Fibroblast of villous mesenchyme (primary cell): ENCODE measurements at places on chromosomes 16 and 17. TPM values are rescaled to one million over a fixed set of nuclear protein-coding genes. Genes with fewer than 3 reads are reported as not detected.

KCNH6 gene
- total RNA-seq, result under 0.01 TPM in 1 of 2 replicates, not detected in the other

SCO1 gene
- 17.3 and 38.3 TPM in 2 replicates for total RNA-seq

CD300LF gene
- total RNA-seq, result not detected in 2 replicates

KRT9 gene
- total RNA-seq, result not detected in 2 replicates

TUBD1 gene
- 4.2 and 6.5 TPM in 2 replicates for total RNA-seq

COPS3 gene
- 82.8 and 93.7 TPM in 2 replicates for total RNA-seq

ADAMTS18 gene
- not detected in 2 replicates for total RNA-seq

PLA2G10 gene
- not detected in 2 replicates for total RNA-seq

CCL14 gene
- total RNA-seq, result not detected in 2 replicates

ALOX12 gene
- under 0.01 TPM in 1 of 2 replicates, not detected in the other for total RNA-seq

TBC1D26 gene
- under 0.01 TPM in 1 of 2 replicates, not detected in the other for total RNA-seq

P2RX5 gene
- 0.32 and 2.2 TPM in 2 replicates for total RNA-seq

KRT15 gene
- 0.43 and 1.3 TPM in 2 replicates for total RNA-seq
